ENCODE measurements at places on chromosomes 13 and 19.
A peak's percentile ranks its signal among the peaks of the same experiment; 100 is the strongest.

- DNase-seq: no peak
Observed at GRCh38 chr13:45353895-45354294, 12.9 kb upstream of the TPT1 start.

DNA sequence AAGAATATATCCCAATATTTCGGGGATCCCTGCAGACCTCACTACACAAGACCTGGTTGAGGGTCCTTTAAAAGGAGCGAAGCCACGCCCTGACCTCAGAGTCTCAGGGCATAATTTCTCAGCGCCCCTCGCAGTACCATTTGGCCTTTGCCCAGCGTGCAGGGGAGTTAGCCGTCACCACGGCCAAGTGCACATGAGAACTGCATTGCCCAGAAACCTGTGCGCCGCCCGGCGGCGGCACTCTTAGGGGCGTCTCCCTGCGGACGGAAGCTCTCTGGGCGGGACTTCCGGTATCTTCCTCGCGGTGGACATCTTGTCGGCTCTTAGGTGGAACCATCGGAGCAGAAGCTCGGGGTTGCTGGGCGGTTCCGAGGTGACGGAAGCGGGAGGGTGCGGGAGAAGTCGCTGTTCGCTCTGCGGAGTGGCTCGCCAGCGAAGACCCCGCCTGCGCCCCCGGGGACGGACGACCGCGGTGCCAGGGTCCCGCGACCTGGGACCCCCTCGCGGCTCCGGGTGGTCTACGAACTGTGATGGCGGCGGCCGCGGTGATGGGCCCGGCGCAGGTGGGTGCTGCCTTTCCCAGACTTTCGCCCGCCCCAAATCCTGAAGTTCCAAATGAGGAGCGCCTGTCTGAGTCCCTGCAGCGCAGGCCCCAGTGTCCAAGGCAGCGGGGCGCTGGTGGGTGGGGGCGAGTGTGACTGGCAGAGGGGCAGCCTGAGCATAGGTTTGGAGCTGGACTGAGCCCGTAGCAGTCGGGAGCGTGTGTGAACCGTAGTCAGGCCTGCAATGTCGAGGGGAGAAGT is at the start of gene ZNF134:
Gene ZNF134, plus strand, starts transcription at position 302 of the 803 bp plus-strand sequence. CDS start 5,227 bp downstream, outside the sequence.
- peak; percentile 97 for DNase-seq

DNA sequence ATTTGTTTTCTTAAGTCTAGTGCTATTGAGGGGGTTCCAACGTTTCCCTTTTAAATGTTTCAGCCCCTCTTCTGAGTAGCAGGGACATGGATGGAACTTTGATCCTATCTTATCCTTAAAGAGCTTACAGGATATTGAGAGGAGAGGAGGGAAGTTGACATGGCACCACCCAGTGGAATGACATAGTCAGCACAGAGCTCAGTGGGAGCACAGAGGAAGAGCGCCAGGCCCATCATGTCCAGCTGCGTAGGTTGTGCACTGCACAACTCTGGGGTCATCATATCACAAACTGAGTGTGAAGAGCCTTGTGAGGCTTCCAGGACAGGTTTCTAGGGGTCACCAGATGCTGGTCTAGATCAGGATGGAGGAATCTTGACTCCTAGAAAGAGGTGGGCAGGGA is 4.6 kb upstream of the CDC42EP5 start:
- no peak for DNase-seq

DNA sequence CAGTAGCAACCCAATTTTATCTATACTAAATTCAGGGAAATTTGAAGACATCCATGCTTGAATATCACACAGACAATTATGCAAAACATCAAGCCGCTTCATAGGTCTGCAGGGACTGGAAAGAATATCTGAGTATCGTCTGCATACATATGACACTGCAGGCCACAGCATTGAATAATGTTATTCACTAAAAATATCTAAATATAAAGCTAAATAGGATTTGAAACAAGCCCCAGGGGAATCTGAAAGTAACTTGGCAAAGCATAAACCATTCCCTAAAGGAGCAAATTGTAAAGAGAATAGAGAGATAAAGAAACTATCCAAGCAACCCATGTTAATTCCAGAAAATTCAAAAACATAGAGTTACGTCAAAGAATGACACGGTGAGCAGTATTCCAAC is 1251.0 kb downstream of the PCDH17 start:
- DNase-seq: no peak

GRCh38 chr19:5403968-5404640 is 51.1 kb upstream of the ZNRF4 start:
- DNase-seq: peak; percentile 49

DNA sequence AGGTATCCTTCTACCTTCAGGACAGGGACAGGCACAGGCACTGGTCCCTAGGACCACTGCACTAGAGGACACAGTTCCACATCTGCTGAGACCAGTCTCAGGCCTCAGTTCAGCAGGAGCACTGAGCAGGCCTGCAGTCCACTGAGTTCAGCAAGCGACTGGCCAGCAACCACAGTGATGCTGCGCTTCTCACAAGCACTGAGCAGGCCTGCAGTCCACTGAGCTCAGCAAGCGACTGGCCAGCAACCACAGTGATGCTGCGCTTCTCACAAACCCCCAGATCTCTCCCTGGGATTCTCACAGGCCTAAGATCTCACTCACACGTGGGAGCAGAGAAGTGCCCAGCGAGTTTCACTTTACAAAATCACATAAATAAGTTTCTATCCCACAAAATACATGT is 140.6 kb downstream of the IRS2 start:
- DNase-seq: no peak

DNA sequence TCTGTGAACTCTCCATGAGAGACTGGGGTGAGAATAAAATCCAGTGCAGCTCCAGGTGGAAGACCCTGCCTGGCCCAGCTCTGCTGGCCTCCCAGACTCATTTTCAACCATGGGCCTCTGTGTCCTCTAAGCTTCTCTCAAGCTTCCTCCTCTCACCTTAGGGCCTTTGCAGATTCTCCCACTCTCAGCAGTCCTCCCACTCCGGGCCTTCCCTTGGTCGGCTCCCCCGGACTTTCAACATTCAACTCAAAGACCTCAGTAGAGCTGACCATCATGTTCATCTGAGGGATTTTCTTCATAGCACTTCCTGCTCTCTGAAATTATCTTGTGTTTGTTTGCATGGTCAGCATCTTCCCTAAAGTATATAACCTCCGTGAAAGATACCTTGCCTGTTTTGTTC is 370.5 kb upstream of the ZNF507 start:
- DNase-seq: no peak

DNA sequence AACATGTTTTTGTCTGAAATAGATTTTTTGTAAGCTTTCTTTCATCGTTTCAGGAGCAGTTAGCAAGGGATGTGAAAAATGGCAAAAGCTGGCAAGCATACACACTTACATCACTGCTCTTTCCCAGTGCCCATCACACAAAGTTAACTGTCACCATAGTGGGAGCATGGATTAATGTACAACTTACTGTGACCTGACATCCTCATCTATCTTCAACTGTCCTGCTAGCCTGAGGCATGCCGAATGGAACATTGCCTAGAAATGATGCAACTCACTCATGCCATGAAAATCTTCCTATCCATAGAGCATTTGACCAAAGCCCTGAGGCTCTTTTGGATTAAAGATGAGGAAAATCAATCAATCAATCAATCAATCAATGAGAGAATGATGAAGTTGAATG is 491.7 kb upstream of the SLC10A2 start:
- no peak for DNase-seq

- no peak for DNase-seq
Observed at GRCh38 chr13:114303700-114304327, 10.5 kb upstream of the CHAMP1 start.

DNA sequence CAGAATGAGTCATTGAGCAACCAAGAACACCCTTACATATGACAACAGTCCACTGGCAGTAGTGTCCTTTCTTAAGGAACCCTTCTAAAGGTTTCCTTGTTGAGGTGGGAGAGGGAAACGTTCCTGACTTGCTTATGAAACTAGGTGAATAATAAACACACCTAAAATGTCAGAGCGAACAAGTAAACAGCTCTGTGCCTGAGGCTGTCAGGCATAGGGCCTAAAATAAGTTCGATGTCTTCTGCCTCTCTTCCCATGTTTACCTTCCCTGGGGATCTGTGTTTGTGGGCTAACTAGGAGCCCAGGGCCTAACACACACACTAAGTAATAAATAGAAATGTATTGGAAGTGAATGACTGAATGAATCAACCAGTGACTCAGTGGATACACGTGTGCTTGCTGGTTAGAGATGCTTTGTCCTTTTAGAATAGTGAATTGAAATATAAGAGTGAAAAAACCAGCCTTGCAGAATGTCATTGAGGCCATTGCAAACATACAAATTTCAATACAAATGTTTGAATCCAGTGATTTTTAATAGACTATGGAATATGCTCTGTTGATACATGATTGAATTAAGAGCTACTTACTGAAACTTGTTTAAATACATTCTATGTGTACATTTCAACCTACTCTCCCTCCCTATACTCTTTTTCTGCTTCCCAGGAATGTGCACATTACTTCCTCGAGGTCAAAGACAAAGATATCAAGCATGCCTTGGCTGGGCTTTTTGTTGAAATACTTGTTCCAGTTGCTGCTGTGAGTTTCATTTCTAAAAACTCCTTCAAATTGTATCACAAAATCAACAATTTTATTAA is 102.9 kb downstream of the FRY start:
- no peak for DNase-seq

- no peak for DNase-seq
Observed at GRCh38 chr13:61927648-61928047, 512.0 kb upstream of the PCDH20 start.

DNA sequence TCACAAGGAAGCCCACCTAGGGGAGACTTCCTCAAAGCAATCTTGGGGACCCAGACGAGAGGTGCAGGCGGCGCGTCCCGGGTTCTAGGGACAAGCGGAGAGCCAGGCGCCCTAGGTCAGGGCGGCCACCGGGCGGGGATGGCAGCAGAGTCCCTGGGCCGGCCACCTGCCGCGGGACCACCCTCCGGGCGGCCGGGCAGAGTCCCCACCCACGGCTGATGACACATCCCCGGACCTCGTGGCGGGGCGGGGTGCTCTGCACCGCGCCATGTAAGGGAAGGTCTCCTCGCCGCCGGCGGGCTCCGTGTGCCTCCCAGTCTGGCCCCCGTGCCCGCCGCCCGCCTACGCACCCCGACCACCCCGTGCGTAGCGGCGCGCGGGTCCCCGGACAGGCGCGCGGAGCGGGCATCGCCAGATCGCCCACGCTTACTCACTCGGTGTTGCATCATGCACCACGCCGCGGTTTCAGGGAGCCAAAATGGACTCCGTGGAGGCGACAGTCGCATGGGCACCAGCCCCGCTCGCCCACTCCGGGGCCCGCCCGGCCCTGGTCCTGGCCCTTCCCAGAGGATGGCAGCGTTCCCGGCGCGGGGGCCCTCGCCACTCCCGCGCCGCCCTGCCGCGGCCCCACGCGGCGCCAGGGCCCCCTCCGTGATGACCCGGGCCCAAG is 643 bp downstream of the SLC7A1 start:
- DNase-seq: peak; percentile 73

DNA sequence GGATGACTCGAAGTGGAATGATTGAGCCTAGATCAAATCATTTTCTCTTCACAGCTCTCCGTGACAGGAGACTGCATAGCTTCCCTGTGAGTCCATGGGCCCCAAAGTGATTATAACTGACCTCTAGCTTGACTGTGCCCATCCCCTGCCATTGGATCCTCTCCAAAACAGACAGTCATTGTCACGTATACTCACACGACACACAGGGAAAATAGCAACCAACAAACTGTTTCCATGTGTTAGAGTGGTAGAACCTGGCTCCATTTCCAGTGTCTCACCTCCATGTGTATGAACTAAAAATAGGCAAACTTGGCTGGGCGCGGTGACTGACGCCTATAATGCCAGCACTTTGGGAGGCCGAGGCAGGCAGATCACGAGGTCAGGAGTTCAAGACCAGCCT is 48.8 kb upstream of the NPAS1 start:
- DNase-seq: no peak

DNA sequence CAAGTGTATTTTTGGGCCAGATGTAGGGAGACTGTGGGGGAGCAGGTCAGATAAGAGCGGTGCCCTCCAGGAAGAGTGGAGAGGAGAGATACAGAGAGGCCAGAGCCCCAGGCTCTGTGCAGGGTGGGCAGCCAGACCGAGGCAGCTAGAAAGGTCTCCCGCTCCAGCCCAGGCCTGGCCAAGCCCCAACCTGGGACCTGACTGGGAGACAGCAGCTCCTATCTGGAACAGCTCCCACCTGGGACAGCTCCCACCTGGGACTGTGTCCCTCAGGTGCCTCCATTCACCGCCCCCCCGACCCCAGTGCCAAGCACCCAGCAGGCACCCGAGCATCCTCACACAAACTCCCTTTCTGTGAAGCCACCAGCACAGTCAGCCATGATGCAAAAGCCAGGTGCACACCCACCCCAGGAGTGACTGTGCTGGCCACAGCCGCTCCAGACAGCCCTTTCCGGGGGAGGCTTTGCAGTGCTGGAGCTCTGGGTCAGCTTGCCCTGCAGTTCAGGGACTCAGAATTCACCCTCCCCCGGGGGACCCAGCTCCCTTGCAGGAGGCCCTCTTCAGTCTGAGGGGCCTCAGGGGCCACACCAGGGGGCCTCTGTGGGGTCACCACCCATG is 2.1 kb upstream of the GRTP1 start:
- no peak for DNase-seq

- DNase-seq: no peak
Observed at GRCh38 chr13:67950603-67951002, 720.5 kb upstream of the PCDH9 start.

DNA sequence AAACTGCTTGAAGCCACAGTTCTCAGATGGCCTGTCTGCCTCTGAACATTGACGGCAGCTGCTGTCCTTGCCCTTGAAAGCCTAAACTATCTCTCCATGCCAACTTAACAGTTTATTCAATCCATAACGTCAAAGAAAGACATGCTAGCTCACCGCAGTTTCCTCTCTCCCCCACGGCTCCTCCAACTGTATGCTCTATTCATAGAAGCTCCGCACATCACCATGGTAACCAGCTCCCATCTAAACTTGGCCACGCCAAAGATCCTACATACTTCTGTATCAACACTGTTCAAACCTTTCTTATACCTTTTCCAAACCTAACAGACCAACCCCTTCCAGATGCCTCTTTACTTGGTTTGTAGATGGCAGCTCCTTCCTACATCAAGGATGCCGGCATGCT is 48.6 kb downstream of the ZNF91 start:
- DNase-seq: no peak

DNA sequence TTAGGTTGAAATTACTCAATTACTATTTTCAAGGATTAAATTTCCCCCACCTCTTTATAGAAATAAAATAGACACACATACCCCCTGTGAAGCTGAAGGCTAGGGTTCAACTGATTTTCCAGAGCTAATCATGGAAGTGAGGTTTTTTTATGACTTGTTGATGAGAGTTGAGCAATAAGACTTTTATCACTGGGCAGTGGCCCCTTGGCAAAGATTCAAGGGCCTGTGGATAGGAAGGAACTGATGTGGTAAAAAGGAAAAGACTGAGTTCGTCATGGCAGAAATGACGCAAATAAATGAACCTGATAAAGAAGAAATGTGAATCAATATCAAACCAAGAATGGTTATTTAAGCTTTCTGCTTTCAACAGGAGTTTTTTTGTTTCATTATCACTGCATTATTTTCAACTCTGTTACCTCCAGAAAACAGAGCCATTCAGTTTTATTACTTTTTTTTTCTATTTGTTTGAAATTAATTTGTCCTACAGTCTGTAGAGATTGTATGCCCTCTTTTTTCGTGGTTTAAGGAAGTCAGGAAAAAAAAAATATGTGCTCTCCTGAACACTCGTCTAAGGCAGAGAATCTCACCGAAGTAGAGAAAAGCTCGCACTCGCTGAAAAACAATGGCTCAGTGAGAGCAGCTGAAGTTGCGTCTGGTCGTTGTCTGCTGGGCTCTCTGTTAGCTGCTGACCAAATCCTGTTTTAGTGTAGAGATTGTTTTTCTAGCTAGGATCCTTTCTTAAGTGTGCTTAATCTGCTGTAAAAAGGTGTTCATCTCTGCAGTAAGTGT is 38.9 kb downstream of the STOML3 start:
- no peak for DNase-seq
